ENCODE measurements at places on chromosomes 3 and 15. TPM values are rescaled to one million over a fixed set of nuclear protein-coding genes. Genes with fewer than 3 reads are reported as not detected.
A peak's percentile ranks its signal among the peaks of the same experiment; 100 is the strongest.

GXYLT2 gene
- polyA plus RNA-seq: 1.5 TPM

MOBP gene
- not detected for polyA plus RNA-seq

APBA2 gene
- 0.37 TPM for polyA plus RNA-seq

ACKR2 gene
- polyA plus RNA-seq: 0.15 TPM

MNS1 gene
- polyA plus RNA-seq: 0.88 TPM

GRCh38 chr3:114212646-114213045, 24.7 kb downstream of the ZNF80 start:
- DNase-seq: no peak

DNA sequence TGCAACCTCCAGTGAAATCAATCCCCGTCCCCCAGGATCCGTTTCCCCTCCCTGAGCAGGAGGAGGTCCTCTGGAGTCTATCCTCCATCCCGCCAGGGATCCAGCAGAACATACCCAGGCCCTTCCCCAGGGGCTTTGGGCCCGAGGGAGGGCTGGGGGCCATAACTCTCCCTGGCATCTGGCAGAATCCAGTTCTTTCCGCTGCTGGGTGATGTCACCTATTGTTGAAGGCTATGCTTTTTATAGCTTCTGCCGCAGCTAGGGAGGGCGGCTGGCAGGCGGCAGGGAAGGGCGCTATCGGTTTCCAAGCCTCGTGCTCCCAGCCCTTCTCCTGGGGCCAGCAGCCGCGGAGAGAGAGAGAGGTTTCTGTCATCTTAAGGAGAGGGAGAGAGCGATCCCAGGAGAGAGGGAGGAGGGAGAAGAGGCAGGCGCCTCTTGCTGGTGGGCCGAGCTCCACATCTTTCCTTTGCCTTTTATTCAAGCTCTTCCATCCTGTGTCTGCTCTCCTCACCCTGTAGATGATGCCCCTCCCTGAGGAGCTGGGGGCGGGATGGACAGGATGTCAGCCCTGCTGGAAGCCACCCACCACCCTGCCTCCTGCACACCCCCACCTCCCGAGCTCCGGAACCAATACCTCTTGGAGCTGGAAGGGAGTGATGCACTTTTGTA, 120.1 kb downstream of the ANP32A start:
- peak; percentile 81 for DNase-seq

- no peak for DNase-seq
Measured at GRCh38 chr3:57980416-57980815, 27.8 kb upstream of the FLNB start.

DNA sequence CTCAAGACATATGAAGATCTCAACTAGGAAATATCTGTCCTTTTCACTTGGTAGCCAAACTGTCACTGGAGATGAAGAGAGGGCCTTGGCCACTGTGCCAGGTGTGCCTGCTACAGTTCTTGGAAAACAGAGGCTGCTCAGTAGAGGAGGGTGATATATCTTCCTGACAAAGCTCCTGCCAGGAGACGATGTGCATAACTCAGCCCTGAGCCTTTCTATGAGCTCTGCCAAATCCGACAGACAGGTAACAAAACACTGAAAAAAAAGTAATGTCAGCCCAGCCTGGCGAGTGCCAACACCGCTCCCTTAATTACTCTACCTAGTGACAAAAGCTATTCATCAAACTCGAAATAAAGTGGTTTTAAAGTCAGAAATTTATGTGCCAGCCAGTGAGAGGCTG, 123.2 kb downstream of the MFSD1 start:
- DNase-seq: no peak

DNA sequence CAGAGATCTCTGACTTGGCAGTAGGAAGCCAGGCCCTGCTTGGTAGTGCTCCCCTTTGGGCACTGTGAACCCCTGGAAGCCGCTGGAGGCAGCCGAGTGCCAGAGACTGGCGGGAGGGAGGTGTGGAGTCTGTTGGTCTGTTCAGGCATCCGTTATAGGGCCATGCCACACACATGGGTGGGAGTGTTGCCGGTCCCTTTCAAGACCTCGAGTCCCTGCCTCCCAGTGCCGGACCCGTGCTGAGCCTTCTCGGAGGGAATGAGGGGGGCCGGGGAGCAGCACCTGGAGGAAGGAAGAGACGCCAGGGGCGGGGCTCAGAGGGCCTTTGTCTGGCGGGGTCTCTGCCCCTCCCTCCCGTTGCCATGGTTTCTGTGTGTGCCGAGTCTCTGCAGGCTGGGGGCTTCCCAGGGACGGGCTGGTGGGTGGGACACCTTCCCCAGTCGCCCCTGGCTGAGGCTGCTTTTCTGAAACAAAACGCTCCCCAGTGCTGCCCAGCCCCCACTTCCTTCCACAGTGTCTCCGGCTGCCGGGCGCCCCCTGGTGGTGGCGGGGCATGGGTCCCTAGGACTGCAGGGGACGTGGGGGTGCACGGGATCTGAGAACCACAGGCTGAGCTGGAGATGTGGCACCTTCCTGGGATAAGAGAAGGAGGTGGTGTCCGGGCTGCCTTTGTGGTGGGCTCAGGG, 10.0 kb downstream of the GNAI2 start:
- peak; percentile 93 for DNase-seq

DNA sequence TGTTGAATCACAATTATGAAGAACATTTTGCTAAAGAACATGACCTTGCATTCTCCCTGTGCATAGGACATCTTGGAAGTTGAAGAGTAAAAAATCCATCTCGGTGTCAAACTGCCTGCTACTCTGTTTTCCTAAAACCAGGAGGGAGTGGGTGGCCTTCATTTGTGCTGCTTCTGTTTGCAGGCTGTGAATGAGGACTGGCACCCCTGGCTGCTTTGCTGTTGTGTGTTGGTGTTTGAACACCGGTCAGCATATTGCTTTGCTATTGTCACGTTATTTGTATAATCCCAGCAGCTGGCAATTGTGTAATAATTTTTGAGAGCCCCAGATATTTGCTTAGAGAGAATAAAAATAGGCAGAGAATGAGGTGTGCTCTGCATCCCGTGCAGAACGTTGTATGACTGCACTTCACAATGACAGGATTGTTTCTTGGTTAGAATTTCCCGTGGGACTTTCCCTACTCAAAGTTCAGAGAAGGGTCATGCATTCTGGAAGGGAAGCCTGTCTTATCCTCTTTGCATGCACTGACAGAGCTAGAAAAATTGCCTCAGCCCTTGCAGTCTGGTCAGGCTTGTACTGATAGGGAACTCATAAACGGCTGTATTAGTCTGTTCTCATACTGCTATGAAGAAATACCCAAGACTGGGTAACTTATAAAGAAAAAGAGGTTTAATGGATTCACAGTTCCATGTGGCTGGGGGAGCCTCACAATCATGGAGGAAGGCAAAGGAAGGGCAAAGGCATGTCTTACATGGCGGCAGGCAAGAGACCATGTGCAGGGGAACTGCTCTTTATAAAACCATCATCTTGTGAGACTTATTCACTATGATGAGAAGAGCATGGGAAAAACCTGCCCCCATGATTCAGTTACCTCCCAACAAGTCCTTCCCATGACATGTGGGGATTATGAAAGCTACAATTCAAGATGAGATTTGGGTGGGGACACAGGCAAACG, 16.3 kb downstream of the SV2B start:
- peak; percentile 48 for DNase-seq

DNA sequence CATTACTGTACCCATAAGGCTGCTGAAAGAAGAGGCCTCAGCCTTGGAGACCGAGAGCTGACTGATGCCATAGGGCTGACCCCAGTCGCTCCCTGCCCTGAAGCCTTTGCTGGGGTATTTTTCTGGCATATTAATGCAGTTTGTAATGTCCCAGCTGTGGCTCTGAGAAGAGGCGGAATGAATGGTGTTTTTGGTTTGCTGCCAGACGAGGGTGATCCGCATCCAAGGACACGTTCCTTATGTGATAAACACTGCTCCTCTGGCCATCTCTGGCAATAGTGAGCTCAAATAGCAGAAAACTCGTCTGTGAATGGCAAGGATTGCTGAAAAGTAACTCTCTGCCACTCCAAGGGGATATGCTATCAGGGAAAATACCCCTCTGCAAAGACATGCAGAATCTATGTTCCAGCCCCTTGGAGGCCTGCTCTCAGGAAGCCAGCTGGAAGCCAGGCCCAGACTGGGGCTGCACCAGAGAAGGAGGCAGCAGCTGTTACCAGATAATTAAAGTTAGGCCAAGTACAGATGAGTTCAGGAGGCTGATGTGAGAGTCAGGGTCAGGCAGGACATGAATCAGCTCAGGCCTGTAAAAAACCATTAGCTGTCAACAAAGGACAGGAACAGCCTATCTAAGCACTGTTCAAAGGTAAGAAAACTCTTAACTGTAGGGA, 28.9 kb upstream of the KLHL6 start:
- peak; percentile 66 for DNase-seq
